ENCODE measurements at places on chromosomes 16 and 17. TPM values are rescaled to one million over a fixed set of nuclear protein-coding genes. Genes with fewer than 3 reads are reported as not detected.

The ACSM2B gene
- total RNA-seq: not detected

The ABCA9 gene
- total RNA-seq: 0.02 TPM

The TBC1D3C gene
- total RNA-seq: not detected

The GRIN2A gene
- total RNA-seq: not detected

The MAF gene
- total RNA-seq: 0.26 TPM

DNA sequence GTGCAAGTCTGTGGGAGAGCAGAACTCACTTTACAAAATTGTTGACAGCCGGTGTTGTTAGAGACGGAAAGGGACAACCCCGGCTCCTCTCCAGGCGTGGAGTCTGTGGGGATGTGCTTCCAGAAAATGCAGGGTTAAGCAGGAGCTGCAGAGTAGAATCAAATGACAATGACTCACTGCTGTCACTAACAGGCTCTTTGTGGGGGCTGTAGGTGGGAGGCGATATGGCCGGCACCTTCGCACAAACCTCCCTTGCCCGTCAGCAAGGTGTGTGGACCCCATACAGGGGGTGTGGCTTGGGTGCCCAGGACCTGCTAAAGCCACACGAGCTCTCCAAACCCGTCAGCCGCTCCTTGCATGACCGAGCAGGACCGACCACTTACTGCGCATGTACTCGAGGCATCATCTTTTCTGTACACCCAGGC lies 5.8 kb downstream of the PDK2 start:
- DNase-seq: no peak

DNA sequence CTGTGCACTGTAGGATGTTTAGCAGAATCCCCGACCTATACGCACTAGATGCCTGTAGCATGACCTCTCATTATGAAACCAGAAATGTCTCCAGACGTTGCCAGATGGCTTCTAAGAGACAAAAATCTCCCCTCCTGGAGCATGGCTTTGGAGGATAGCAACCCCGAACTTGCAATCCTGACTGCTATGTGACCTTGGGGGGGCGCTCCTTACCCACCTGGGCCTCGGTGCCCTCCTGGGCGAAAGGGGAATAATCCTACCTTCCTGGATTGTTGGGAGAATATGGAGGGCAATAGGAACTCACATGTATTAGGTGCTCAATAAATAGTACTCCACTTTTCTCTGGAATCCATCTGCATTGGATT lies 8.1 kb downstream of the MRM1 start:
- DNase-seq: no peak

DNA sequence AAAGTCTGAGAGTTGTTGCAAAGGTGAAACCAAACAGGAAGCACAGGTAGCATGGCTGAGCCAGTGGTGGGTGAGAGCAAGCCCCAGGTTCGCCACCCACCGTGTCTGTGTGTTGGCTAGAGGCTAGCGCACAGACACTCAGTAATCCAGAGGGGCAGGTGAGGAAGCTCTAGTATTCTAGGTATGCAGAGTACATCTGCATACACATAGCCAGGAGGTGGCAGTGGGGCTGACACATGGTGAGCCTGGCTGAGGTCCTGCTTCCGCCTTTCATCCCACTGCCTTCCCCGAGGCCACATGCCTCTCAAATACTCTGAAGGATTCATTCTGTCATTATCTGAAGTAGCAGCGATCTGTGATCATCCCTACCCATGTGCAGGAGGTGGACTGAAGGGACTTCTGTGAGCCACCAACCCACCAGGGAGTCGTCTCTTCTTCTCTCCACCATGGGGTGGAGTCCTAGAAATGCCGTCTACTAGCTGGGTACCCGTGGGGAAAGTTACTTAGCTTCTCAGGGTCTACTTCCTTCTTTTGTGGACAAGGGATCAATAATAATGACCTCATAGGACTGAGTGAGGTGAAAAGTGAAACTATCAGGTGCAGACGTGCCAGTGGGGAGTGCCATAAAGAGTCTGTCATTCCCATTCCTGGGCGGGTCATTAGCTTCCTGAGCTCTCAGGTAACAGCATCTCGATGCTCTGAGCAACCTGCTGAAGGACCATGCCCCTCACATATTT lies 36.0 kb upstream of the ICAM2 start:
- no peak for DNase-seq

DNA sequence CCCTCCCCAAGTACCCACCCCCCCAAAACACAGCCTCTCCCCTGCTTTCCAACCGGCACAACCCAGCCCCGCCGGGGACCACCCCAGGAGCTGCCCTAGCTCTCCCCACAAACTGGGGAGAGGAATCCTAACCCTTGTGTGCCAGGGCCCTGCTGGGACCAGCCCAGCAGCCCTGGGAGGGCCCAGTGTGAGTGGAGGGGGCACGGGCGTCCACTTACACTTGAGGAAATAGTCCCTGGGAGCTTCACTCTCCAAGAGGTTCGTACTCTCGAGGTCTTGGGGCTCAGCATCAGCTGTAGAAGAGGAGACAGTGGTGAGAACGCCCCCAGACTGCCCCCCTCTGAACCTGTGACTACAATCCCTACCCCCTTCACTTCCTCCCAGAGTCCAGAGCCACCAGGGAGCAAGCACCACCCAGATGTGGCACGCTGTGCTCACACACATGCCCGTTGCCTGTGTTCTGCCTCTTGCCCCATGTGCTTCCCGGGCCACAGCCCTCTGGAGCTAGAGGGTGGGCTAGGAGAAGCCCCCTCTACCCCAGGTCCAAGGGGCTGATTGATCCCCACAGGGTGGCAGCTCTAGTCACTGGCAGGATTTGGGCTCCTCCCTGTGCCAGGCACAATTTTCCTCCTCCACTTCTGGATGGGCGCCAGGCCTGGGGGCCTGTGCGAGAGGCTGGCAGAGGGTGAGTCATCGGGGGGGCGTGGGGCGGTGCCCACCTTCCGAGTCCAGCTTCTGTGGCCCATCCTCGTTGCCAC lies 3.0 kb downstream of the TRIM47 start:
- DNase-seq: no peak

GRCh38 chr17:17989081-17989480 lies 16.4 kb downstream of the DRC3 start:
- DNase-seq: no peak

GRCh38 chr16:73034374-73034773 lies 13.6 kb downstream of the ZFHX3 start:
- no peak for DNase-seq

DNA sequence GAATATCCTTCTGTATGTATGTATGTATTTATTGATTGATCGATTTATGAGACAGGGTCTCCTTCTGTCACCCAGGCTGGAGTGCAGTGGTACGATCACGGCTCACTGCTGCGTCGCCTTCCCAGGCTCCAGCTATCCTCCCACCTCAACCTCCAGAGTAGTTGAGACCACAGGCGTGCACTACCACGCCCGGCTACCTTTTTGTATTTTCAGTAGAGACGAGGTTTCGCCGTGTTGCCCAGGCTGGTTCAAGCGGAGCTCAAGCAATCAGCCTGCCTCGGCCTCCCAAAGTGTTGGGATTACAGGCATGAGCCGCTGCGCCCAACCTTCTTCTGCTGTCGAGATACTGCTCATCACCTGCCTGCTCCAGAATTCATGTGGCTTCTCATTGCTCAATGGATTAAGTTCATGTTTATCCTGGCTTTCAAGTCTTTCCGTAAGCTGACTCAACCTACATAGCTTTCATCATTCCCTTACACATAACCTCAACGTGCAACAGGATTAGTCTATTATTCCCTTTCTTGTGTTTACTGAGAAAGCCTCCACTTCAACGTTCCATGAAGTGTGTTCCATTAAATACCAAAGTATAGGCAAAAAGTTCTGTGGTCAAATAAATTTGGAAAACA lies 13.6 kb downstream of the TAC4 start:
- no peak for DNase-seq
